Stimulated activated CD4-positive, alpha-beta T cell treated with anti-CD3 and anti-CD28 coated beads, Interleukin-4, amount 100 ng/mL, for 48 hours (primary cell): ENCODE measurements at places on chromosomes 1 and 21.
A peak's percentile ranks its signal among the peaks of the same experiment; 100 is the strongest.

- DNase-seq, result peak; percentile 56
Measured at GRCh38 chr1:156154317-156154749, 948 bp downstream of the SEMA4A start.

DNA sequence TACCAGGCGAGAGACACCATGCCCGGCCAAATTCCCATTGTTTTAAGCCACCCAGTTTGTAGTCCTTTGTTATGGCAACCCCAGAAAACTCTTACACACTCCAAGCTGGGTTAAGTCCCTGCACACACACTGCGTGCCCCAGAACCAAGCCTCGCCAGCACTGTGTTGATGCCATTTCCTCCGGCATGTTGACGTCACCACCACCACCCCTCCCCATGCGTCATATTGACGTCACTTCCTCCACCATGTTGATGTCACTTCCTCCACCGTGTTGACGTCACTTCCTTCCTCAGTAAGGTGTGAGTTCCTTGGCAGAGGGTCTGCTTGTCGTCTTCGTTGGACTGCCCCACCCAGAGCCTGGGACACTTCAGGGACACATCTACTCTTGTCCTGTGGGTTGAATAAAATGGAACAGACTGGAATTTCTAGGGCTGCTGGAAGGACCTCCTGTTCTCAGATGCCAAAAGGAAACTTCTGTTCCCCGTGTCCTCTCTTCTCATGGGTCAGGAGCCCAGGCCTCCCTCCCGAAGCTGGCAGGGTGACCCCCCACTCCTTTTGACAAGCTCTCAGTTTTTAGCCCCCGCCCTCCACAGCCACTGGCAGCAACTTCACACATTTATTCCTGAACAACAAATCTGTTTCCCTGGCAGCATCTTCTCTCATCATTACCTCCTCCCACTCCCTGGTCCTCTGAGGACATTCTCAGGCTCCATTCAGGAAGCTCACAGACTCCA, 643.3 kb downstream of the NPHP4 start:
- DNase-seq, result no peak

GRCh38 chr1:111503585-111504060, at the start of the genes ADORA3 and TMIGD3:
TSS of gene ADORA3 (minus strand) at chr1:111503633. CDS start at chr1:111503354, 279 bp downstream.
TSS of gene TMIGD3 (minus strand) at chr1:111503633. CDS start at chr1:111503354, 279 bp downstream.
- DNase-seq, result no peak

- no peak for DNase-seq
Measured at GRCh38 chr21:46206163-46207005, 22.1 kb upstream of the SPATC1L start.

DNA sequence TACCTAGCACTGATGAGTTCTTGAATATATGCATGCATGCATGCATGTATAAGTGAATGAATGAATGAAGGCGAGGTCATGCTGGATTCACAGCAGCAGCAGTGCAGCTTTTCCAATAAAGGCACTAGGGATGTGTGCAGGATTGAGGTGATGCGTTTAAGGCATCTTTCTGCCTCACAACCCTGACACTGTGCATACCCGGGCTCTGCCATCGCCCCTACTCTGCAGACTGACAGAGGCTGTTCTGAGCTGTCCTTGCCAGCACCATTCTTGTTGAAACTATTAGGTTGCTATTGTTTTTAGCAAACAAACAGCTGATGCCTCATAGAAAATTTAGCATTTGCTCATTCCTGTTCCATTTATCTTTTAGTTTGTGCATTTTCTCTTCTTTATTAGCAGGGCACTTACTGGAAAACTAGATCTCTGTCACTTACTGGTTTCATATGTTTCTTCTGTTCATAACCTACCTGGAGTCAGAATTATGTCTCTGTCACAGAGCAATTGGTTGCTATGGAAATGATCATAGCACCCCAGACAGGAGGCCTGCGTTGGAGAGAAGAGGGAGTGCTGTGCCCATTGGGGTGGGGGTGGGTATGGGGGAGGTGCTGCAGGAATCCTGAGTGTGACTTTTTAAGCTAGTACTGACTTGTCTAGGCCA, 79.0 kb downstream of the CD58 start:
- DNase-seq, result no peak
